AML-193 (cell line): ENCODE measurements at places on chromosomes 2 and 18.

DNA sequence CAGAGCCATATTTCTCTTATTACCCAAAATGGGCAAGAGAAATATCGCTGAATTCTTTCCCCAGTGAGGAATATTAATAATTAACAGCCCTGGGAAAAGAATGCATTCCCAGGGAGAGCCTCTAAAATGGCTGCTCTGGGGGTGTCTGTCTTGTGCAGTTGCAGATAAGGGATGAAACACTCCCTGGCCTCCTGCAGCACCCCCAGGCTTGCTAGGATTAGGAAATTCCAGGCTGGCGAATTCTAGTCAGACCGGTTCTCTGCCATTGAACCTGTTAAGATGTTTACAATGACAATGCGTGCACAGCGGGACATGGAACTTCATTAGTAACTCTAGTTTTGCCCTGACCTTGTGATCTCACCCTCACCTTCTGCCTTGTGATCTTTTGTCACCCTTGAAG is 24.5 kb downstream of the MRPL30 start:
- DNase-seq, result no peak

DNA sequence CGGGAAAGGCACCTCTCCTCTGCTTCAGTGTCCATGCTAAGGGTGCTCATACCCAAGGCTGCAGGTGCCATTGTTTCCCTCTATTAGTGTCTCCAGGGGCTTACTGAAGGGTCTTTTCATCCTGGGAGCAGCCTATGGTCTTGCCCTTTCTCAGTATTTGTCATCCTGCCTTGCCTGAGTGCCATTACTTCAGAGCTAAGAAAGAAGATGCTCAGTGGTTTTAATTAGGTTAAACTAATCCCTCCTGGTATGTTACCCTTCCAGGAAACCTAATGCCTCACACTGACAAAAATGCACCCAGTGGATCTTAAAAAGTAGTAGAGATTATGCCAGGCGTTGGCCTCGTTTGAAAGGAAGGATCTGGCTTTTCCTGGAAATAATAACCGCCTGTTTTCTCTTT is 151.4 kb downstream of the LRRTM1 start:
- no peak for DNase-seq

GRCh38 chr2:232027530-232027929 is 66.0 kb downstream of the DIS3L2 start:
- no peak for DNase-seq

DNA sequence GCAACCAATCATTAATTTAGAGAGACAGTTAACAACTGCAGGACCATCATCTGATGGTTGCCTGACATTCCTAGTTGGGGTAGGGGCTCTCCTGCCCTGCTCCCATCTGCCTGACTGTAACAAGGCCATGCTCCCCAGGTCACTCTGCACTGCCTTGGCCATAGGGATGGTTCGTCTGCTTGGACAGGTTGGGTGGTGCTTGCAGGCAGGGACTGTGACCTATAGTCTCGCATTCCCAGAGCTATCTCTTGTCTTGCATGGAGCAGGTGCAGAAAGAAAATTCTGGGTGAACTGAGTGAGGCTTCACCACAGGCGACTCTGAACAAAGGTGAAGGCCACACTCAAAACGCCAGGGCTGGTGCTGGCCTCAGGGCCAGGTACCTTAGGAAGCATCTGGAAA is 64.7 kb downstream of the EMILIN2 start:
- no peak for DNase-seq

DNA sequence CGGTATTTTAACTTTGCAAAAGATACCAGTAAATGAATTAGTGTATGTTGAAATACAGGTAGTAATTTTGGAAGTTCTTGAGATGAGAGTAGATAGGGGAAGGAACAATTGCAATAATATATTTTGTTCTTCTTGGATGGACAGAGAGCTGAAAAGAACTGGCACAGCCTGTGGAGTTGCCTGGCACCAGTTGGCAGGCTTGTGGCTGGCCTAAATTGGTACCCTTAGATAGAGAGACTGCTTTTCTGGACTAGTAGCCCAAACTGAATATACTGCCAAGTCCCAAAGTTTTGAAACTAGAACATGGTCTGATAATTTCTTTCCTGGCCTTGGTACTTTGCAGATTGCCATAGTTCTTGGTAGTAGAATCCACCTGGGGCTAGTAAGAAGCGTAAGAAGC is 26.9 kb downstream of the MYO1B start:
- no peak for DNase-seq

DNA sequence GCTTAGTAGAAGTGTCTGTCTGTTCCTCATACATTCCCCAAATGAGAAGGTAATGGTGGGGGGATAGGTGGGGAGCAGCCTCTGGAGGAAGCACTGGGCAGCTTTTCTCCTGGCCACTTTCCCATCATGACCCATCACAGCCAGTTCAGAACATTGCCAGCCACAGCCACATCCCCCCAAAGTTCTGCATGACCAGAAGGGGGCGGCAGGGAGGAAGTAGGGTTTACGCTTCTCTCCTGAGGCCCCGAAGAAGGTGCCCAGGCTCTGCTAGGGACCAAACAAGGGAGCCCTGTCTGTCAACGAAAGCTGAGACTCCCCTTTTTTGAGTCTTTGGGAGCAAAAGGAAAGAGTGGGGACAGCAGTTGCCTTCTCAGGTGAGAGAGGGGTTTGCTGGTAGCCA is 7.7 kb downstream of the IGFBP5 start:
- no peak for DNase-seq

DNA sequence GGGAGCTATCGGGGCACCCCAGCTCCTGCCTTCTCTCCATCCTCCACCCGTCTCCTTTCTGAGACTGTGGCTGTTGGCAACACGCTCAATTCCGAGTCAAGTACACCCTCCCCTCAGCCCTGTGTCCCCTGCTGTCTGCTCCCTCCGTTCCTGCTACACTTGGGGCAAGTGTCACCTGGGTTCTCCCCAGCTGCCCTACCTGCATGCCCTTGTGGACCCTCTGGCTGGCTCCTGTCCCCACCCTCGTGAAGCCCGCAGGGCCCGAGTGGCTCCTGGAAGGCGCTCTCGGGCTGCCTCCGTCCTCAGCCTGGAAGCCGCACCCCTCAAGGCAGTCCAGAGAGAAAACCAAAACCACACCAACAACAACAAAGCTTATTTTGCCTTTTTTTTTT is 33.9 kb downstream of the PDIA6 start:
- no peak for DNase-seq

- no peak for DNase-seq
Observed at GRCh38 chr2:241273210-241274020, 42.1 kb downstream of the HDLBP start.

- DNase-seq, result no peak
Observed at GRCh38 chr2:169294001-169294675, 68.2 kb downstream of the LRP2 start.

DNA sequence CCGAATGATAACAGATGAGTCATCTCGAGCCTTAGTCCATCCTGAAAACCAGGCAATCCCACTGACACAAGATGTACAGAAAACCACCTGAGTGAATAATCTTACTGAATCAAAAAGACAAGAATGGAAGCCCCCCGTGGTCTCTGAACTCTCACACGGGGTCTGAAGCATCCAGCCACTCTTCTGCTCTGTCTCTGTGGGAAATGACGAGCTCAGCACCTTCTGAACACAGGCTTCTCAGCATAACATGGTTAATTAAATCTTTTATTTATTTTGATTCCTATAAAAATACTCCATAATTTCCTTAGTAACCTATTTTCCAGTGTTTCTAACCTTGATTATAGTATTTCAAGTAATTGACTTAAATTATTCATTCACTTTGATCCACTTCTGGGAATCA is 203.7 kb downstream of the TMEM163 start:
- DNase-seq, result no peak

GRCh38 chr2:1707771-1708418 is 36.4 kb downstream of the PXDN start:
- DNase-seq, result no peak

DNA sequence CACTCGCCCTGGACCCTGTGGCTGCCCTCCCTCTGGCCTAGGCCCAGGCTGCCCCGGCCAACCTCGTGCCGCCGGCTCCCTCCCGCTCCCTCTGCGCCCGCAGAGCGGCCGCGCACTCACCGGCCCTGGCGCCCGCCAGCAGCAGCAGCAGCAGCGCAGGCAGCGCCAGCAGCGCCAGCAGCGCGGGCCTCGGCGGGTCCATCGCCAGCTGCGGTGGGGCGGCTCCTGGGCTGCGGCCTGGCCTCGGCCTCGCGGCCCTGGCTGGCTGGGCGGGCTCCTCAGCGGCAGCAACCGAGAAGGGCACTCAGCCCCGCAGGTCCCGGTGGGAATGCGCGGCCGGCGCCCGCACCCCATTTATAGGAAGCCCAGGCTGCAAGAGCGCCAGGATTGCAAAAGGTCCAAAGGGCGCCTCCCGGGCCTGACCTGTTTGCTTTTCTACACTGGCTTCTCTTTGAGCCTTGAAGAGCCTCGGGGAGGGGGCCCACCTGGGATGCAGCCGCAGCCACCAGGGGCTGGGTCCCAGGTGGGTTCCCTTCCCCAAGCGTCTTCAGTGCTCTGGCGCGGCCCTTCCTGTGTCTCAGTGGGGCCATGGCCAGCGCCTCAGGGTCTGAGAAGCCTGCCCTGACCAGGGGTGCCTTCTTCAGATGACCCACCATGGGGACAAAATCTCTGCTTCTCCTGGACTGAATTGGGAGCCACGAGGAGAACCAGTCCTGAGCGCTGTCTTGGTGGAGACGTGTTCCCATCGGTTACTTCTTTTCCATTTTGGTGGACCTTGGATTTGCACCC is at the start of gene APOB:
Gene APOB, minus strand, starts transcription at position 330 of the 789 bp plus-strand sequence. Its CDS starts 128 bp downstream, at position 202.
- no peak for DNase-seq

GRCh38 chr2:95354469-95354901 is 48.0 kb upstream of the FAHD2A start:
- no peak for DNase-seq

GRCh38 chr2:217262911-217263310 is 403.0 kb upstream of the TNP1 start:
- no peak for DNase-seq

GRCh38 chr2:10467401-10467800 is 19.3 kb upstream of the ODC1 start:
- DNase-seq, result no peak

- no peak for DNase-seq
Observed at GRCh38 chr2:233966388-233966787, 49.2 kb downstream of the TRPM8 start.

DNA sequence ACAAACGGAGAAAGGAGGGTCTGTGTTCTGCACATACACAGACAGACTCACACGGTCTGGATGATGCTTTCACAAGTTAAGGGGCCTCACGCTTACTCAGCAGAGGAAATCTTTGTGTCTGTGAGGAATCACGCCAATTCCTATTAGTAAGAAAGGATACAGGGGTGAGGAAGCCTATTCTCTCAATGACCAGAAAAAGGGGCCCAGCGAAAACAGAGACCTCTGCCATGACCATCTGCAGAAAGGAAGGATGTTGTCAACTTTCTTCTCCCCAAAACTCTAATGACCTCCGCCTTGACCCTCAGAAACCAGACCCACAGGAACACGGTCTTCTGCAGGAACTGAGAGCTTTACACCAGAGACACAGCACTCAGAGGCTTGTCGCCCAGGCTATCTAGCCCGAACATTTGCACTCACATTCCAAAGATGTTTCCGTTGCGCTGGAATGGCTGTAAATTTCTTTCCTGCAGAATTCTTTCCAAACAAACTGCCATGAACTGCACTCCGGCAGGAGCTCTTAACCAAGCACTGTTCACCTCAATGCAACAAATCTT is 186.3 kb downstream of the TCF4 start:
- no peak for DNase-seq

- peak; percentile 67 for DNase-seq
Observed at GRCh38 chr2:190468814-190469569, 60.8 kb downstream of the MFSD6 start.

DNA sequence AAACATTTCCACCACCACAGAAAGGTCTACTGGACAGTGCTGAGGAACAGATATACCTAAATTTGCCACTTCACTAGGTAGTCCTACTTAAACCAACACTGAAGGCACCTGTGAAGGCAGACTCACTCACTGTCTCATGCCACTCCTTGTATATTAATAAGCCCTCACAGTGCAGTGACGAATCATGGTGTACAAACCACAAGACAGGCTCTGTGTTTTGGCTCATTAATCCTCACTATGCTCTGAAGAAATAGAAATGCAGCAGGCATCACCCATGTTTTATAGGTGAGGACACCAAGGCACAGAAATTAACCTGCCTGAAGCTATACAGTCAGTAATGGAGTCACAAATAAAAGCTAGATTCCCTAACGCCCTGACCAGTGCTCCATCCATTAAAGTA is 44.3 kb downstream of the BARD1 start:
- no peak for DNase-seq

- DNase-seq, result no peak
Observed at GRCh38 chr2:118923371-118923770, 18.6 kb upstream of the MARCO start.

- DNase-seq, result no peak
Observed at GRCh38 chr2:127609818-127610217, 36.1 kb upstream of the GPR17 start.

DNA sequence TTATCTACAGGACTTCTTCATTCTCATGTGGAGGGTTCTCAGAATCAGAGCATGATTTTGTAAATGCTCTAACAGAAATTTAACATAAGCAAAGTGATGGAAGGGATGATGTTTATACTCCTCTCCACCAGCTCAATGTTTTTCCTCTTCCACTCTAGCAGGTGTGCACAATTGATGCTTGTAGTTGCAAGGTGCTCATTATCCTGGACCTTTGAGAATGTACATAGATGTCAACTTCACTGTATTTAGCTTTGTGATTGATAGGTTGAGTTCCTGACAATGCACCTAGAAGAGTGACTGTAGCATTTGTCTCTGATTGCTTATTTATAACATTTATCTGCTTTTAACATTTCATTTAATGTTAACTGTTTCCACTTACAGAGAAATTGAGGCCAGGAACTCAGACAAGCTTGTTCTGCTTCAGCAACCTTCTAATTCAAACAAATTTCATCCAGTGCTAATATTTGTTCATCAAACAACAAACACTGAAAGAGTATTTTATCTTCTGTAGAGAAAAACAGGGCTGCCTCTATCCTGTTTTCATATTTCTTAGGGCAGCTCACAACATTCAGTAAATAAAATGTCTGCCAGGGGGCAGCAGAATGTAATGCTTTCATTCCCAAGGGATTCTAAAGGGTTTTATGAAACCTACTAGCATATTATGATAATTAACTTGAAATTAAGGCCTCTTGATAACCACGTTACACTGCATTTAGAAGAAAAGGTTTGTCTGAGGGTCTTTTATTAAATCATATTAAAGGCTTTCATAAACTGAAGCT is 127.9 kb upstream of the NOL4 start:
- no peak for DNase-seq
